ENCODE measurements at places on chromosomes 5 and 9.

DNA sequence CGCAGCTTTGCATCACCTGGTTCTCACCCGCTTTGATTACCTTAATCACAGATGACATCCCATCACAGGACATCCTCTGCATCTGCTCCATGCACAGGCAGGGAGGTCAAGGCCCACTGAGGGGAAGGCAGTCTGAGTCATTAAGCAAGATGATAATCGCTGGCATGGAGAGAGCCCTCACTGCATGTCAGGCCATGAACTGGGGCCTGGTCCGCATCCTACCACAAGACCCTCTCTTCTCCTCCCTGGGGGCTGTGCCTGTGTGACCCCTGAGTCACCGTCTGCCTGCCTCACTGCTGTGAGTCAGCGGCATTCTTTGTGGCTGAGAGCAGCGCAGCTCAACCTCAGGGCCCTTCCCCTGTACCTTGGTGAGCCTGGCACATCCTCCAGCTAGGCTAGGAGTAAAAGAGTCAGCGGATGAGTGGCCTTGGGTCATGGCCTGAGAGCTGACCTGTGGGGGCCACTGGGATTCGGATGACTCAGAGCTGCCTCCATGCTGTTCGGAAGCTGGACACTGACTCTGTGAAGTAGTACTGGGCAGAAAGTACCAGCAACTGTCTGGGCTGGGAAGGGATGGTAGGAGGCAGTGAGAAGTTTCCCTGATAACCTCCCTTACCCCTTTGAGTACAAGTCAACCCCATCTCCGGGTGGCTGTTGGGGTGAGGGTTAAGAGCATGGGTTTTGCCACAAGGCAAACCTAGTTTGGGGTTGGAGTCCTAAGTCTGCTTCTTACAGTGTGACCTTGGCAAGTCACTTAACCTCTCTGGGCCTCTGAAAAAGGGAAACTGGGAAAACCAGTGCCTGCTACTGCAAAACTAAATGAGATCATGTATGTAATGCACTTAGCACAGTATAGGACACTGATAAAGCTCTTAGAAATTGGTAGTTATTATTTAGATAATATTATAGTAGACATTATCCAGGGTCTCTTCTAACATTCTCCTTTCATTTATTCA lies 14.6 kb upstream of the ARSI start:
- no peak for DNase-seq

DNA sequence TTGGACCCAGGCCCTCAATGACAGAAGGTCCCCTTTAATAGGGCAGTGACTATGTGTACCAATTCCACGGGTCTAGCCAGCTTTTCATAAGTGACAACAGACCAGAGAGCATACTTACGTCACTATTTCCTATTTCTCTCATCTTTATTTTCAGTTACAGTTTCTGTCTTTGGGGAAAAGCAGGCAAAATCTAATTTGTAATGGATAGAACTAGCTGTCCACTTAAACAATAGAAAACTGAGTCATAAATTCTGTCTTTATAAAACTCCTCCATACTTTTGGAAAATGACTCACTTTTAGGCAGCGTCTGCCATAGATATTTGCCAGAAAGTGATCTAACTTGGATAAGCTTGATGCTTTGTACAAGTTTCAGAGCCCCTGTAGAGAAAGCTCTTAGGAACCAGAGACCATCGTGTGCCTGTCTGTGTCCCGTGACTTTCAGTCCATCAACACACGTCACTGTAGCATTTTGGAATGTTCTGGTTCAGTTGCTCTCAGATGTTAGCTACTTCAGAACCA lies 101.9 kb downstream of the F2RL2 start:
- no peak for DNase-seq

- no peak for DNase-seq
Observed at GRCh38 chr5:123028222-123028621, 8.3 kb downstream of the PPIC start.

GRCh38 chr5:111931655-111932054 lies 174.7 kb upstream of the NREP start:
- DNase-seq = no peak

DNA sequence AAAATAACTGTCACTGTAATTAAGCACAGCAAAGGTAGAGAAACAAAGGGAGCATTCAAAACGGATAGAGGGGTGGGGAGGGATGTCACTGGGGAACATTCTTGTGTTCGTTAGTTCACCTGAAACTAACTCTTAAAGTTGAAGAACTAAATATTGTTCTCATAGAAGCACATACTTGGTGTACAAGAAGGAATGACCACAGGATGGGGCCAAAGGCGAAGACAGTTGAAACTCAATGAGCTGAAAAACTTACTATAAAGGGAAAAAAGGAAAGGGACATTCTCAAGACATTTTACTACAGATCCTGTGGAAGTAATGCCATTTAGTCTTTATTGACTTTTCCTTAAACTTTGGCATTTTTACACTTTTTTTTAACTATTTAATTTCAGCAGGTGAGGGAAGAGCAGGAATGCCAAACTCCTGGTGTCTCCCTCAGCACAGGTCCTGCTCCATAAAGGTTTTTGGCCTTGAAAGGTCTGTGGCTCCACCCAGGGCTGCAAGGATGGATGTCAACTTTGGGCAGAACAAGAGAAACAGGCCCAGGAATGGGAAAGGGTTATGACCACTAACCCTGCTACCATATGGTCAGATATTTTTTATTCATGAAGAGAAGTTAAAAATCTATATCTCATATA lies 197.6 kb upstream of the RASA1 start:
- no peak for DNase-seq

Data from activated CD4-positive, CD25-positive, alpha-beta regulatory T cell (primary cell).